ENCODE measurements at places on chromosomes 1 and 21.

DNA sequence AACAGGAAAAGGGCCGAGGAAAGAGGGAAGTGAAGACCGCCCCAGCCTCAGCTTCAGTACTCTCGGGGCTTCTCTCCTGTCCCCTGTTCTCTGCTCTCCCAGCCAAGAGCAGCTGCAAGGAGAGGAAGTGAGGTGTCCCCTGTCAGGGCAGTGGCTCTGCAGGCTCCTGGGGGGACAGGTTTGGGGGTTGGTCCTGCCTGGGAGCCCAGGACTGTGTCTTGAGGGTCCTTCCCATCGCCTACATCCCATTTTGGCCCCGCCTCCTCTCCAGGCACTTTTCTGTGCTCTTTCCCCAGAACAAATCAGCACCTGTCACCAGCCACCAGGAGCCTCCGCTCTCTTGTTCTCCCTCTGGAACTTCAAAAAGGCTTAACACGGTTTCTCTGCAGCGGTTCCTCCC lies 82.6 kb downstream of the VWA5B1 start:
- DNase-seq = no peak

DNA sequence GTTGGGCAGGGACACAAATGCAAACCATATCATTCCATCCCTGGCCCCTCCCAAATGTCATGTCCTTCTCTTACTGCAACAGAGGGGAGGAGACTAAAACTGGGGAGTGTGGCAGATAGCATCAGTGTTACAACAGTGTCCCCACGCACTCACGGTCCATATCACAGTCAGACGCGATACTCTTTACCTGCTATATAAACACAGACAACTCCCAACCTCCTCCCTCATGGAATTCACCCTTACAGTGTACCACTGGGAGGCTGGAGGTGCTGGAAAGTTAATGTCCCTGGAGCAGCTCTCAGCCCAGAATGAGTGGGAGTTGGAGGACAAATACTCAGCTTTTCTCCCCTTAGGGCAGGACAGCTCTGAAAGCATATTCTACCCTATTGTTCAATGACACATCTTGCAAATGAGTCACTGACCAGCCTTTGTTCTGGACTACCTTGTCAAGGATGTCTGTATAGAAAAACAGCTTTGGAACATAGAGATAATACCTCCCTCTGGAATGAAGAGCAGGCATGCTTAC lies 445.9 kb downstream of the SETD4 start:
- no peak for DNase-seq

DNA sequence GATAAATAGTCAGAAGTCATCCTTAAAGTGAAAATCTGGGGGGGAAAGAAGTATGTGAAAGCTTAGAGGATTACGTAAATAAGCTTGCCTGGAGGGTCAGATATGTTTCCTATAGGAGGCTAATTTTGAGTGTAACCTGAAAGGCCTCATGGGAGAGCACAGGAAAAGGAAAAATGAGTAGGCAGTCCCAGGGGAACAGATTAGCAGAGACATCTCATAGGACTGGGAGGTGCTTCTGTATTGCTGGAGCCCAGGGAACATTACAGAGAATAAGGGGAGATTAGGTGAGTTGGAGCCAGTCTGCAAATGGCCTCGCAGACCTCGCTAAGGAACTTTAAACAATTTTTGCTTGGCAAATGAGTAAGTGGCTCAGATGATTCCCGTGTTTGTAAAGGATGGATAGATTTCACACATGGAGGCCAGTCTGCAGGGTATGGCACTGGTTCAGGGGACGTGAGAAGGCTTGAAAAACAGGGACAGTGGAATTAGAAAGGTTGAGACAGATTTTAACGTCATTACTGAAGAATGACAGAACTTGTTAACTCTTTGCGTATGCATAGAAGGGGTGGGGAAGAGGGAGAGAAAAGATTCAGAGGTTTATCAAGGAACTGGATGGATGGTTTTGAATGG lies 149.1 kb downstream of the GREM2 start:
- DNase-seq = no peak

- no peak for DNase-seq
These were observed 120.1 kb downstream of the BACH1 start for GRCh38 chr21:29418813-29419212.

DNA sequence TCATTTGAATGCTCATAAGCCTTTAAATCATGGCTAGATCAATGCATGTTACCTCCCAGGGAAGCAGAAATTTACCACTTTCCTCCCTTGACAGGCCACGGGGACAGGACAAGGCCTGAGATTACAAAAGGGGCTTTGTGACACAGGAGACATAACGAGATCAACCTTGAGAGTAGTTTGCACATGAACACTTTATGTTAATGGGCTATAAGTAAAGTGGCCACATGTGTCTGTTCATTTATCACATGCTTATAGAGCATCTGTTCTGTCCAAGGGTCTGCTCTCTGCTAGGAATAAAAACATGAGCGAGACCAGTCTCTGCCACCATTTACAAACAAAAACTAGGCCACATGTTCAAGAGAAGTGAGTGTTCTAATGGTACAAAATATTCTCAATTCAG lies 144.1 kb upstream of the C8B start:
- DNase-seq = no peak

- DNase-seq = no peak
These were observed 55.1 kb downstream of the RGS13 start for GRCh38 chr1:192691041-192691440.

DNA sequence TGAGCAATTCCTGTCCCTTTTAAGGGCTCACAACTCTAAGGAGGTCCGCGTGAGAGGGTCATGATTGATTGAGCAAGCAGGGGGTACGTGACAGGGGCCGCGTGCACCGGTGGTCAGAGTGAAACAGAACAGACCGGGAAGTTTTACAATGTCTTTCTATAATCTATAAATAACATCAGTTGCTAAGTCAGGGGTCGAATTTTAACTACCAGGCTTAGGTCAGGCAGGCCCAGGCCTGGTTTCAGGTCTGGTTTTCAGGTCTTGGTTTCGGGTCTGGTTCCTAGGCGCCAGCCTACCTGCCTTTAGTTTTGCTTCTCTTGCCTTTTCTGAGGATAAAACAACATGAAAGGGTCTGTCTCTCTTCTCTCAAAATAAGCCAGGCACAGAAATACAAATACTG lies 476.0 kb upstream of the CAMK1G start:
- DNase-seq = no peak

Data from right renal cortex interstitium (tissue), 3 donors.